GM23248 (cell line): ENCODE measurements at places on chromosomes 13 and 19. TPM values are rescaled to one million over a fixed set of nuclear protein-coding genes. Genes with fewer than 3 reads are reported as not detected.

PRTN3 gene
- total RNA-seq: not detected in 2 replicates

SIAH3 gene
- not detected in 2 replicates for total RNA-seq

ELAVL3 gene
- total RNA-seq: not detected in 2 replicates

ZNF579 gene
- total RNA-seq: 7.1 and 7.9 TPM in 2 replicates

CEACAM20 gene
- total RNA-seq: not detected in 2 replicates

PPM1N gene
- 0.32 TPM in 1 of 2 replicates, not detected in the other for total RNA-seq
